ENCODE measurements at places on chromosomes 2 and 18. TPM values are rescaled to one million over a fixed set of nuclear protein-coding genes. Genes with fewer than 3 reads are reported as not detected.

The KANSL1L gene
- 11.9 TPM for total RNA-seq

The FN1 gene
- 902 TPM for total RNA-seq

- peaks cover 18% of the 10 kb centered on the region for H3K27me3 ChIP-seq
- no peak for DNase-seq
- no peak overlapping the region for H3K27ac ChIP-seq
Observed at GRCh38 chr2:236510034-236510433, 59.6 kb upstream of the ACKR3 start.

DNA sequence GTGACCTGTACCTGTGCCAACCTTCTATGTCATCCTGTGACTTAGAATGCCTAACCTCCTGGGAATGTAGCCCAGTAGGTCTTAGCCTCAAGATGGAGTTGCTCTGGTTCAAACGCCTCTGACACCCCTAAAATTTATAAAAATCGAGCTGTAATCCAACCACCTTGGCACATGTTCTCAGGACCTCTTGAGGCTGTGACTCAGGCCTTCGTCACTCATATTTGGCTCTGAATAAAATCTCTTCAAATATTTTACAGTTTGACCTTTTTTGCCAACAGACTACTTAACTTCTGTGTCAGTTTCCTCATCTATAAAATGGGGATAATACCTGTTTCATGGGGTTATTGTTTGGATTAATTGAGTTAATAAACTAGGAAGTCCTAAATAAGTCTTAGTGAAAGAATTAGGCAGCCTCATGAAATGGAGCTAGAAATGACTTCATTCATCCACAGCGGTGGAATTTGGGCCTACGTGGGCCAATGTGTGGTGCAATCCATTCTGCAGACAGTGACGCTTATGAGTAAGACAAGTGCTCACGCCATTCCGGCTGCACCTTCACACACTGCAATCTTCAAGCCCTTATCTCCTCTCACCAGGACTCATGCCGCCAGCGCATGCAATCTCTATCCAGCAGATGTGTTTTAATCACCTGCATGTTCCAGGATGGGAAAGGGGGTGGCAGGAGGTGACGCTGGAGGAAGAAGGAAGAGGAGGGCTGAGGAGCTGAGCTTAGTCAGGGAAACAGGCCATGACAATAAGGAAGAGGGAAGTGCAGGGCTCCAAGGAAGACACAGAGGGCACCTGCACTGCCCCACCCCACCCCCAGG, 2.0 kb upstream of the UBE2F start:
- no peaks in the 10 kb centered on the region for H3K36me3 ChIP-seq
- peak overlapping the region; percentile 48 for H3K27ac ChIP-seq
- peaks cover 24% of the 10 kb centered on the region for H3K4me1 ChIP-seq
- peak overlapping the region; percentile 55 for H3K4me3 ChIP-seq

The ANKRD30B gene
- not detected for total RNA-seq

The LMAN1 gene
- 82.5 TPM for total RNA-seq

GRCh38 chr2:33126552-33126951, 179.8 kb downstream of the LTBP1 start:
- no peak overlapping the region for H3K4me3 ChIP-seq
- no peak overlapping the region for H3K27ac ChIP-seq
- H3K36me3 ChIP-seq = peaks cover 8% of the 10 kb centered on the region
- no peak for DNase-seq

DNA sequence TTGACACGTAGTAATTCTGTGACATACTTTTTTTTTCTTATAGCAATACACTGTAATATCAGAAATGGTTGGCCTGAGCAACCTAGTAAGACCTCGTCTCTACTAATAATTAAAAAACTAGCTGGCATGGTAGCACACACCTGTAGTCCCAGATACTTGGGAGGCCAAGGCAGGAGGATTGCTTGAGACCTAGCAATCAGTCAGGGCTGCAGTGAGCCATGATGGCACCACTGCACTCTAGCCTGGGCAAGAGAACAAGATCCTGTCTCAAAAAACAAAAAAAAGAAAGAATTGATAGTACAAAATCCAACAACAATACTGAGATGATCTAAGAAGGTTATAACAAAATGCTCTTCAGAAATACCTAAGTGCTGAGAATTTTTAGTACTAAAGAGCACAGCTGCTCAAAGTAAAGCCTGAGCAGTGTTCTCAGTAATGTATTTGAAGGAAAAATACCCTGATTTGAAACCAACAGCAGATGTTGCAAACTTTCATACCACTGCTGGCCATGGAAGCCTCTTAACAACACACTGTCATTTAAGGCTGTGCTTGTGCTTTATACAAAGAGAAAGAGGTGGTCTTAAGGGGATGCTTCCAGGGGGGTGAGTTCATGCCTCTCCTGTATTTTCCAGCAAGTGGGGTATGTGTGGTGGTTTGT, 132.6 kb upstream of the CDCA7 start:
- H3K27me3 ChIP-seq = no peaks in the 10 kb centered on the region
- no peak overlapping the region for H3K27ac ChIP-seq
- DNase-seq = no peak

GRCh38 chr2:120109186-120110061, 96.5 kb downstream of the EPB41L5 start:
- H3K4me1 ChIP-seq = no peaks in the 10 kb centered on the region
- DNase-seq = no peak
- H3K4me3 ChIP-seq = no peak overlapping the region
- H3K27me3 ChIP-seq = no peaks in the 10 kb centered on the region
- H3K36me3 ChIP-seq = peaks cover 5% of the 10 kb centered on the region
- H3K27ac ChIP-seq = no peak overlapping the region

The SCG2 gene
- 75.1 TPM for total RNA-seq

DNA sequence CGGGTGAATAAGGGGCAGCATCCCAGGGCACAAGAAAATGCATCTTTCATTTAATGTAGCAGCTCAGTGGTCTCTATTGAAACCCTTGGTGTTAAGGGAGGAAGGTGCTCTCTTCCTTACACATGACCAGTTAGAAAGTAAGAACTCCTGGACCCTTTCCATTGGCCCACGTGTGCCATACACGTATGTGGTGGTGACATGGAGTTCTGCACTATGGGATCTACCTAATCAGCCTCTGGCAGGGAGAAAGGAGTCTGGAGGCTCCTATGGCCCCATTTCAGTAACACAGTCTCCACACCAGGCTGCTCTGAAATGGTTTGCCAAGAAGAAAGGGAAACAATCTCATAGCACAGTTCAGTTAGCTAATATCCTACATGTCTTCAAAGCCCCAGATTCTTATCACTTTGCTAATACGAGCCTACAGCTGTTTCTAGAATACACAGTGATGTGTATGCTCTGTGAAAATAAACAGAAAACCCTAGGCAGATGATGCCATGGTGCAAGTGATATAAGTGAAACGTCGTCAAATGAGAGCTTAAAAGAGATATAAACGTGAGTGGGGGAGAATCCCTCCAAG, 7.0 kb downstream of the EFEMP1 start:
- DNase-seq = no peak
- peak overlapping the region; percentile 46 for H3K4me3 ChIP-seq
- H3K27ac ChIP-seq = no peak overlapping the region
- H3K4me1 ChIP-seq = no peaks in the 10 kb centered on the region
- H3K36me3 ChIP-seq = peaks cover 9% of the 10 kb centered on the region
- no peaks in the 10 kb centered on the region for H3K27me3 ChIP-seq

The TMEM169 gene
- 2.1 TPM for total RNA-seq

DNA sequence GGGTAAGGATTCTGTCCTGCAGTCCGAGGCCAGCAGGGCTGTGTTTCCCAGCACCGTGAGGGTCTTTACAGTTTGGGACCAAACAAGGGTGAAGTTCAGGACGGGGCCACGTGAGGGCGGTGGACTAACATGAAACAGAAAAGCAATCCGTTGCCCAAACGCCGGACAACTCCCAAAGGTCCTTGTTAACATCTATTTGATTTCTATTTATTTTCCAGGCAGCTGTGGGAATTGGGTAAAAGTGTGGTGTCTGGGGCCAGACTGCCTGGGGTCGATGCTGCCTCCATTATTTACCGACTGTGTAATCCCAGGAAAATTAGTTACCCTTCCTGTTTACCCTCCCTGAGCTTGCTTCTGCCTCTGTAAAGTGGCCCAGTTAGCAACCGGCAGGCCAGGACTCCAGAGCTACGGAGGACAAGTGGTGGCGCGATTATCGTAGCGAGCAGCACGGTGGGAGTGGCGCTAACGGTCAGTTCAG, 66.3 kb upstream of the TCF7L1 start:
- peaks cover 26% of the 10 kb centered on the region for H3K4me1 ChIP-seq
- H3K4me3 ChIP-seq = peak overlapping the region; percentile 66
- DNase-seq = no peak
- peak overlapping the region; percentile 29 for H3K27ac ChIP-seq
- H3K27me3 ChIP-seq = peaks cover 13% of the 10 kb centered on the region

GRCh38 chr2:16642088-16642487, 23.5 kb downstream of the CYRIA start:
- H3K27ac ChIP-seq = no peak overlapping the region
- no peak overlapping the region for H3K4me3 ChIP-seq
- no peak for DNase-seq
- H3K4me1 ChIP-seq = peaks cover 23% of the 10 kb centered on the region
- H3K36me3 ChIP-seq = peaks cover 4% of the 10 kb centered on the region

- peak within 1 kb of the TSS; percentile 88 for H3K27ac ChIP-seq
- peaks cover 43% of the 10 kb centered on the region for H3K4me1 ChIP-seq
- H3K27me3 ChIP-seq = no peaks in the 10 kb centered on the region
- peak within 1 kb of the TSS; percentile 89 for H3K4me3 ChIP-seq
Observed at GRCh38 chr2:96760036-96760985, at the start of gene CNNM4. CNNM4 (plus strand) TSS chr2:96760902; CDS start chr2:96761000, 98 bp downstream.

- no peaks in the 10 kb centered on the region for H3K27me3 ChIP-seq
- H3K36me3 ChIP-seq = no peaks in the 10 kb centered on the region
- H3K4me3 ChIP-seq = no peak overlapping the region
- H3K4me1 ChIP-seq = no peaks in the 10 kb centered on the region
- H3K27ac ChIP-seq = no peak overlapping the region
Observed at GRCh38 chr2:108182489-108182888, 57.3 kb upstream of the SULT1C3 start.

- no peak overlapping the region for H3K27ac ChIP-seq
- DNase-seq = no peak
- peaks cover 3% of the 10 kb centered on the region for H3K27me3 ChIP-seq
- no peak overlapping the region for H3K4me3 ChIP-seq
Observed at GRCh38 chr2:203909974-203910373, 26.6 kb upstream of the ICOS start.

The GAREM2 gene
- 16.9 TPM for total RNA-seq

The ADGRF3 gene
- 1.2 TPM for total RNA-seq

DNA sequence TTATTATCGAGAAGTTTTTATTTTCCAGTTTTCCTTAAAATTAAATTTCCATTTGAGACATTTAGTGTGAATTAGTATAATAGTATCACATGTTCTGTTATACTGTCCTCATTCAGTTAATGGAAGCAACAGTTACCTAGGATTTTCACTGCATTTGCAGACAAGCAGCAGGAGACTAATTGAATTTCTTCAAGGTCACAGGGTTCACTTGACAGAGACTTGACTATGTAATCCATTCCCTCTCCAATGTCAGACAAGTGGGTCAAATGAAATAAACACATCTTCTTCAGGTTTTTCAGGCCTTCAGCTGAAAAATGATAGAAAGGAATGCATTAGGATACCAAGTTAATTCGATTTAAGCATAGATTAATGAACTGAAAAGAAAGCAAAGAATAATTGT, 26.7 kb downstream of the NLRC4 start:
- H3K4me3 ChIP-seq = no peak overlapping the region
- peaks cover 17% of the 10 kb centered on the region for H3K4me1 ChIP-seq
- H3K27me3 ChIP-seq = no peaks in the 10 kb centered on the region
- peaks cover 4% of the 10 kb centered on the region for H3K36me3 ChIP-seq
- no peak for DNase-seq
- no peak overlapping the region for H3K27ac ChIP-seq

- no peak overlapping the region for H3K4me3 ChIP-seq
- H3K4me1 ChIP-seq = no peaks in the 10 kb centered on the region
- no peak overlapping the region for H3K27ac ChIP-seq
- no peaks in the 10 kb centered on the region for H3K36me3 ChIP-seq
- no peaks in the 10 kb centered on the region for H3K27me3 ChIP-seq
Observed at GRCh38 chr18:36661999-36662398, 166.8 kb downstream of the TPGS2 start.

- no peak overlapping the region for H3K27ac ChIP-seq
- DNase-seq = no peak
- H3K27me3 ChIP-seq = peaks cover 4% of the 10 kb centered on the region
- H3K4me3 ChIP-seq = no peak overlapping the region
Observed at GRCh38 chr2:131557558-131558321, 30.1 kb downstream of the CCDC74A start.

The SH3BP4 gene
- total RNA-seq = 42.6 TPM

The AGXT gene
- 0.51 TPM for total RNA-seq

The EMX1 gene
- 0.97 TPM for total RNA-seq

The RGPD3 gene
- 0.17 TPM for total RNA-seq

- H3K4me1 ChIP-seq = peaks cover 31% of the 10 kb centered on the region
- H3K36me3 ChIP-seq = no peaks in the 10 kb centered on the region
- DNase-seq = no peak
- H3K27ac ChIP-seq = no peak overlapping the region
- peak overlapping the region; percentile 17 for H3K4me3 ChIP-seq
- no peaks in the 10 kb centered on the region for H3K27me3 ChIP-seq
Observed at GRCh38 chr2:200086911-200087310, 131.5 kb downstream of the MAIP1 start.

GRCh38 chr2:217913436-217913835, 89.4 kb downstream of the TNS1 start:
- no peak overlapping the region for H3K4me3 ChIP-seq
- H3K4me1 ChIP-seq = peaks cover 53% of the 10 kb centered on the region

The KYNU gene
- 1.8 TPM for total RNA-seq

GRCh38 chr2:142222715-142223114, 91.9 kb upstream of the LRP1B start:
- DNase-seq = no peak
- no peak overlapping the region for H3K4me3 ChIP-seq
- H3K27me3 ChIP-seq = no peaks in the 10 kb centered on the region
- no peaks in the 10 kb centered on the region for H3K4me1 ChIP-seq
- H3K36me3 ChIP-seq = no peaks in the 10 kb centered on the region

The LYG1 gene
- 2.1 TPM for total RNA-seq

GRCh38 chr2:70697603-70698383, 70.2 kb downstream of the ADD2 start:
- H3K4me1 ChIP-seq = no peaks in the 10 kb centered on the region
- no peak overlapping the region for H3K4me3 ChIP-seq
- peak; percentile 43 for DNase-seq
- H3K36me3 ChIP-seq = no peaks in the 10 kb centered on the region
- peaks cover 17% of the 10 kb centered on the region for H3K27me3 ChIP-seq
